ENCODE measurements at places on chromosomes 16 and 17.

- no peak for DNase-seq
Observed at GRCh38 chr17:50480854-50481490, 2.3 kb downstream of the RSAD1 start.

GRCh38 chr16:76175718-76176117 is 101.5 kb upstream of the CNTNAP4 start:
- no peak for DNase-seq

GRCh38 chr16:88510091-88510994 is 57.3 kb downstream of the ZFPM1 start:
- DNase-seq: no peak

GRCh38 chr16:48555155-48555554 is 54.8 kb downstream of the N4BP1 start:
- DNase-seq: no peak

GRCh38 chr17:66604376-66604775 is 230.5 kb upstream of the CACNG5 start:
- no peak for DNase-seq

DNA sequence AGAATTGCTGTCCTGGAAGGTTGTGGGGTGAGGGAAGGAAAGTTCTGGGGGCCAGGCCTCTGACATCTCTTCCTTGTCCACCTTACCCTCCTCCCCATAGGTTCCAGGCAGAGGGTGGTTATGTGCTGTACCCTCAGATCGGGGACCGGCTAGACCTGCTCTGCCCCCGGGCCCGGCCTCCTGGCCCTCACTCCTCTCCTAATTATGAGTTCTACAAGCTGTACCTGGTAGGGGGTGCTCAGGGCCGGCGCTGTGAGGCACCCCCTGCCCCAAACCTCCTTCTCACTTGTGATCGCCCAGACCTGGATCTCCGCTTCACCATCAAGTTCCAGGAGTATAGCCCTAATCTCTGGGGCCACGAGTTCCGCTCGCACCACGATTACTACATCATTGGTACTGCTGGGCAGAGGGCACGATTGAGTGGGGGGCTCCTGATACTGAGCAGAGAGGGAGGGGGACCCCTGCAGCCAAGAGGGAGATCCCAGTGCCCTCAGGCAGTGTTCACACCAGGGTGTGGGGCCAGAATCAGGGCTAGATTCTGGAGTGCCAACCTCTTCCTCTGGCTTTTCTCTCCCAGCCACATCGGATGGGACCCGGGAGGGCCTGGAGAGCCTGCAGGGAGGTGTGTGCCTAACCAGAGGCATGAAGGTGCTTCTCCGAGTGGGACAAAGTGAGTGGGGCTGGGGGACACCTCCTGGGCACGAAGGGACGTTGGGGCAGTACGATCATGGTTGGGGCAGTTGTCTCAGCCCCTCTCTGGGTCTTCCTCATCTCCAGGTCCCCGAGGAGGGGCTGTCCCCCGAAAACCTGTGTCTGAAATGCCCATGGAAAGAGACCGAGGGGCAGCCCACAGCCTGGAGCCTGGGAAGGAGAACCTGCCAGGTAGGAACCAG is 3.1 kb downstream of the EFNB3 start:
- no peak for DNase-seq

DNA sequence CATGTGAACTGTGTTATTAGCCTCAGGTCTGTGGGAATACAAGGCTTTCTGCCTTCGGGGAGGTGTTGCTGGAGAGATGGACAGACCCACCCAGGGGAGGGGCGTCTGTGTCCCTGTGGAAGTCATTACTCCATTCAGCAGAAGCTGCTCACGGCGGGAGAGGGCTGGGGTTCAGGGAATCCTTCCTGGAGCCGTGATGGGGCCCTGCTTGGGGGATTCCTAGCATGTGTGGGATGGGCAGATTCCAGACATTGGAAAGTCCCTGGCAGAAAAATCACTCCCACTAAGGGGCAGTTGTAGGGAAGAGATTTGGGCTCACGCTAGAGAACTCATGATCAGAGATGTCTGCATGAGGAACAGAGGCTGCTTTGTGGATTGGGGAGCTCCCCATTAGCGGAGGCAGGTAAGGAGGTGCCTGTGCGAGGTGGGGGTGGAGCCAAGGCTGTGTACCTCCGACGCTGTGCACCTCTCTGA is 56.3 kb upstream of the IL34 start:
- DNase-seq: no peak
